Activated naive CD4-positive, alpha-beta T cell treated with anti-CD3 and anti-CD28 coated beads, Interleukin-2, amount 50 U/mL, for 72 hours (primary cell): ENCODE measurements at places on chromosomes 1 and 21.

DNA sequence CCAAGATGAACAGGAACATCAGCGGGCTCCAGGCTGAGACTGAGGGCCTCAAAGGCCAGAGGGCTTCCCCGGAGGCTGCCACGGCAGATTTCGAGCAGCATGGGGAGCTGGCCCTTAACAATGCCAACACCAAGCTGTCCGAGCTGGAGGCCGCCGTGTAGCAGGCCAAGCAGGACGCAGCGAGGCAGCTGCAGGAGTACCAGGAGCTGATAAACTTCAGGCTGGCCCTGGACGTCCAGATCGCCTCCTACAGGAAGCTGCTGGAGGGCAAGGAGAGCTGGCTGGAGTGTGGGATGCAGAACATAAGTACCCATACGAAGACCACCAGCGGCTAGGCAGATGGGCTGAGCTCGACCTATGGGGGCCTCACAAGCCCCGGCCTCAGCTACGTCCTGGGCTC lies 823.4 kb upstream of the NEGR1 start:
- no peak for DNase-seq

DNA sequence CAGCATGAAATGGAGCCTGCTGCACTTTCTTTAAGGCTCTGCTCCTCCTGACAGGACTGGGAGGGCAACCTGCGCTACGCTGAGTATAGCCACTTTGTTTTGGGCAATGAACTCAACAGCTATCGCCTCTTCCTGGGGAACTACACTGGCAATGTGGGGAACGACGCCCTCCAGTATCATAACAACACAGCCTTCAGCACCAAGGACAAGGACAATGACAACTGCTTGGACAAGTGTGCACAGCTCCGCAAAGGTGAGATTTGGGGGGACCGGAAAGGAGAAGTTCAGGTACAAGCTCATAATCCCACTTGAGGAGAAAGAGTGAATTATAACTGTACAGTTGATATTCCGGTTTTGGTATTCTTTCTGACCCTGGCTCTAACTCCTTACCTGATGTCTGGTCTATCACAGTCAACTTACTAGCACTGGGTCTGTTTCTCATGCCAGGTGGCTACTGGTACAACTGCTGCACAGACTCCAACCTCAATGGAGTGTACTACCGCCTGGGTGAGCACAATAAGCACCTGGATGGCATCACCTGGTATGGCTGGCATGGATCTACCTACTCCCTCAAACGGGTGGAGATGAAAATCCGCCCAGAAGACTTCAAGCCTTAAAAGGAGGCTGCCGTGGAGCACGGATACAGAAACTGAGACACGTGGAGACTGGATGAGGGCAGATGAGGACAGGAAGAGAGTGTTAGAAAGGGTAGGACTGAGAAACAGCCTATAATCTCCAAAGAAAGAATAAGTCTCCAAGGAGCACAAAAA lies 5.4 kb downstream of the ANGPTL7 start:
- DNase-seq: no peak

DNA sequence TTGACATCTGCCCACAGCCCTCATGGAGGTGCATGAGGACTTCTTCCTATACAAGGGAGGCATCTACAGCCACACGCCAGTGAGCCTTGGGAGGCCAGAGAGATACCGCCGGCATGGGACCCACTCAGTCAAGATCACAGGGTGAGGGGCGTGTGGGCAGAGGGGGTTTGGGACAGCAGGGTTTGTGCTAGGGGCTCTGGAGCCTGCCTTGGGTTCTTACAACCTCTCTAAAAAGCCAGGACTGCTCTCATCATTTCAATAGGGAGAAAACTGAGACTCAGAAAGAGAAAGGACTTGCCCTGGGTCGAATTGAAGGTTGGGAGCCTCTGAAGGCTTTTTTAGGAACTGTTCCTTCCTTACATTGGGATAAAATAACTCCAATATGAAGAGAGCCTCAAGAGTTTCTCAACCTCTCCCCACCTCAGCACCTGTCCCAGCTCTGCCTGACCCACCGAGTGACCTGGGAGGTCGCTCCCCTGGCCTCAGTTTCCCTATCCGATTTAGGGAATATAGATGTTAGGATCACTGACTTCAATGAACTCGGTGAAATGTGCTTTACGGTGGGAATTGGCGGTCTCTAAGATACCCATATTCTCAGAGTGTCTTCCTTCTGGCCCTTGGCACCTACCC lies 9.5 kb downstream of the TINAGL1 start:
- DNase-seq: peak; percentile 30

DNA sequence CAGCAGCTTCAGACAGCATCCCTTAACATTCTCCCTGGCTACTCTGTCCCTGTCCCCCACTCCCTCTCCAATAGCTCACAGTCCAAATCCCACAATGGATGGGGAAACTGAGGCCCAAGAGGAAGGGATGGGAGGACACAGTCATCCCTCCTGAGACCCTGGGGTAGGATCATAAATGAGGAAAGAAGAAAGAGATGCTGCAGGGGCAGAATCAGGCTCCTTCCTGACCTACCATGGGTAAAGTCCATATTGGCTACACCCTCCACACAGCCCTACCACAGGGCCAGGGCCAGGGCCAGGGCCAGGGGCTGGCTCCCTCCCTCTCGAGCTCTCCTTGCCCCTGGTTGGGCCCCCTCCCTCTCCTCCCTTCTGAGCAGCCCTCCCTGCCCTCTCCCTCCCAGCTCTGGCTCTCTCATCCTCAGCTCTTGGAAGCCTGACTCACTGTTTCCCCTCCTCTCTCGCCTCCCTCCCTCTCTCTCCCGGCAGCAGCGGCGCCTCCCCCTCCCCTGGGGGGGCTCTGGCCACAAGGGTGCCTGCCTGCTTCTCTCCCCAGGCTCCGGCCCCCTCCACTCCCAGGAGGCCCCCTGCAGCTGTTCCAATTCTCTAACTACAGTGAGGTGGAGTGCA lies 4.9 kb downstream of the AHDC1 start:
- DNase-seq: peak; percentile 50

DNA sequence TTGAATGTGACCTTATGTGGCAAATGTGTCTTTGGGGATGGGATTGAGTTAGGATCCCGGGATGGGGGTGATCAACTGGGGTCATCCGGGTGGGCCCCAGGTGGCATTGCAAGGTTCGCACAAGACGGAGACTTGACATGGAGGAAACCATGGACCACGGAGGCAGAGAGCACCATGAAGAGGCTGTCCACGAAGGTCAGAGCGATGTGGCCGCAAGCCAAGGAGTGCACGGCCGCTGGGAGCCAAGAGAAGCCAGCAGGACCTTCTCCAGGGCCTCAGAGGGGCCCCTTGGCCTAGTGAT lies 22.3 kb upstream of the COL18A1 start:
- DNase-seq: no peak
